ENCODE measurements at places on chromosomes 3 and 15.

DNA sequence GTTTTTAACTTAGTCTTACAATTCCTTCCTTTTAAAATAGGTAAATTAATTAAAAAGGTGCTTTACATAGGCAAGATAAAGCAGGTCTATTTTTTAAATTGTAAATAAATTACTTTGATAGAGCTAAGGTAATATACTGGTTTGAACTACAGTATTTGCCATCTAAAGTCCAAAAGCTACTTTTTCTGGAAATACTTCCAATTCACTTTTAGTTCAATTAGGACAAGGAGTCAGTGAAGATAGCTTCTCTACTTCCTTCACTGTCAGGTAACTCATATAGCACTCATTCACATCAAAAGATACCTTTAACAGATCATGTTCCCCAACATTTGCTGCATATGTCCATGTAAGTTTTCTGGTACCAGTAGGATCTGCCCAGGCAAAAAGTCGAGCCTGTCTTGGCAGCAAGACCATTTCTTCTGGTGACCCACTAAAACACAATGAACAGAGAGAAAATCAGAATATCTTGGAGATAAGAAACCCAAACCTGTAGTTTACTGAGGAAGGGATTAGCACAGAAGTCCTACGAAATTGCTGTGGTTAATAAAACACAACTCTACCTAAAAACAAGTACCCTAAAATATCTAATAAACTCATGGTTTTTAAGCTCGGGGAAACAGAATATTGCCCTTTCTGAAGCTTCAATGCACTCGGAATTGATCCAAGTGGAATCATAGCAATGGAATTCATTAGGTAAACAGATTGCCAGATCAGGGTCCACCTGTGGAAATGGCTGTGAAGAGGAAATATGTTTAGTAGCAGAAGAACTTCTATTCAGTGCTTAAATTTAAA is 153.1 kb downstream of the VPS13C start:
- no peak for DNase-seq

DNA sequence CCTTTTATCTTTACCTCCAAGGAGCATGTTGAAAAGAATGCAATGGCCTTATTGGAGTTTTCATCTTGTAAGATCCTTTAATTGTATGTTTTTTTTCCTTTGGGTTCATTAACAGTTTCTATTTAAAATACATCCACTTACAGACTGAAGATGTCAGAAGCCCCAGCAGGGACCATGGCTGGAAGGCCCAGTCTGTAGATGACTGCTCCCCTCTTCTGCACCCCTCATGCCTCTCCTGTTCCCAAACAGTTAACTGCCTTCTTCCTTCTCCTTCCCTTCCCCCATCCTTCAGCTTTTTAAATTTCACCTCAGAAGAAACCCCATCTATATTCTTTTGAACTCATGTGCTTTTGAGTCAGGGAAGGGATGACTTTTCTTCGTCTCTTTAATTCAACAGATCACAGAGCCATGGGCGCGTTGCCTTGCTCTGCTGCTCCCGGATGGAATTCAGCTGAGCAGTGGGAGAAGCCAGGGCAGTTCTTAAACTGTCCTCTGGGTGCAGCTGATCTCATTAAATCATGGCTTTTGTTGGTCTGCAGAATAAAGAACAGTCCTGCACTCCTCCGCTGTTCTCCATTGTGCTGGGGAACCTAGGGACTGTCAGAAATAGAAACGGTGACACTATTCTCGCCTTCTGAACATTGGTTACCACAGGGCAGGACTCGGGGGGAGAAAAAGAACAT is 71.5 kb upstream of the EIF1B start:
- no peak for DNase-seq

DNA sequence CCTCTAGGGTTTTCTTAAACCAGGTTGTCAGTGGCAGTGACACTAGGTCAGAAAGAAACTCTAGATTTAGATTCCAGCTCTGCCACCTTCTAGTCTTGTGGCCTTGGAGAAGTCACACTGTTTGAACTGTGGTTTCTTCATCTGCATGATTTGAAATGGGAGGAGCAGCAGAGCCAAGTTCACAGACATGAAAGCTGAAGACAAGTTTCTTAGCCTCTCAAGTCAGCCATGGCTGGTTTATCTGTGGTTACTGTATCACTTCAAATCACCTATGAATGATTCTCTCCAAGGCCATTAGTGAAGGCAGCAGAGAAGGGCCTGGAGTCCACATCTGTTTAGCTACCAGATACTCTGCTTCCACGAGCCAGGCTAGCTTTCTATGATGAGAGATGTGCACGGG is 15.6 kb downstream of the CLEC3B start:
- no peak for DNase-seq

- no peak for DNase-seq
Observed at GRCh38 chr15:50066666-50067065, 52.4 kb downstream of the ATP8B4 start.

- DNase-seq, result no peak
Observed at GRCh38 chr15:78203346-78204225, 30.8 kb downstream of the ACSBG1 start.

Data from CD4-positive, alpha-beta T cell treated with Interleukin-15 for 4 hours (primary cell).